Activated T-cell treated with anti-CD3 and anti-CD28 coated beads for 1 hour (primary cell): ENCODE measurements at places on chromosomes 2 and 18.

GRCh38 chr2:45450634-45451033, 160.4 kb downstream of the SRBD1 start:
- no peak for DNase-seq

DNA sequence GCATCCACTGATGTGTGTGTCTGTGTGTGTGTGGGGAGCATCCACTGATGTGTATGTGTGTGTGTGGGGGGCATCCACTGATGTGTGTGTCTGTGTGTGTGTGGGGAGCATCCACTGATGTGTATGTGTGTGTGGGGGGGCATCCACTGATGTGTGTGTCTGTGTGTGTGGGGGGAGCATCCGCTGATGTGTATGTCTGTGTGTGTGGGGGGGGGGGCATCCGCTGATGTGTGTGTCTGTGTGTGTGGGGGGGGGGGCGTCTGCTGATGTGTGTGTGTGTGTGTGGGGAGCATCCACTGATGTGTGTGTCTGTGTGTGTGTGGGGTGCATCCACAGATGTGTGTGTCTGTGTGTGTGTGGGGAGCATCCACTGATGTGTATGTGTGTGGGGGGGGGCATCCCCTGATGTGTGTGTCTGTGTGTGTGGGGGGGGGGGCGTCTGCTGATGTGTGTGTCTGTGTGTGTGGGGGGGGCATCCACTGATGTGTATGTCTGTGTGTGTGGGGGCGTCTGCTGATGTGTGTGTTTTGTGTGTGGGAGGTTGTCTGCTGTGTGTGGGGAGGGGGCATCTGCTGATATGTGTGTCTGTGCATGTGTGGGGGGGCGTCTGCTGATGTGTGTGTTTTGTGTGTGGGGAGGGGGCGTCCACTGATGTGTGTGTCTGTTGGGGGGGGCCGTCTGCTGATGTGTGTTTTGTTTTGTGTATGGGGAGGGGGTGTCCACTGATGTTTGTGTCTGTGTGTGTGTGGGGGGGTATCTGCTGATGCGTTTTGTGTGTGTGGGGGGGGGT, 125.9 kb downstream of the NFATC1 start:
- DNase-seq = no peak

DNA sequence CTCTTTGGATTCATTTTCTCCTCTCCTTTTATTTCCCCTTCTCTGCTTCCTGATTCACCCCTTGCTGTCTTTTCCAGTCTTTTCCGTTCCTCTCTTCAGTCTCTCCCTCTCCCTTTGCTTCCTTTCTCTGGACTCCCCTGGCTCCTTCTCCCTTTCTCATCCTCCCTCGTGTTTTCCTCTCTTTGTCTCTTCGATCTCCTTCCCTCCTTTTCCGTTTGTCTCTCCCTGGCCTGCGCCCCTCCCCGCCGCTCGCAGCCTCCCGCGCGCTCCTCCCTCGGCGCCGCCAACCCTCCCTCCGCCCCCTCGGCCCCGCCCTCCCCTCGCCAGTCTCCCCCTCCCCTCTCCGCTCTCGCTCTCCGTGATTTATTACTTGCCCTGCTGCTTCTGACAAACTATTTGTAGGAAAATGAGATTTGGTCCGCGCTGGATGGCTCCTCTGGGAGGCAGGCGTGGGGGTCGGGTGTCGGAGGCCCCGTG, 46.0 kb upstream of the PAX8 start:
- DNase-seq = peak; percentile 33

- DNase-seq = no peak
Measured at GRCh38 chr18:8989855-8990254, 112.6 kb upstream of the NDUFV2 start.

GRCh38 chr2:46118656-46119371, 178.4 kb upstream of the EPAS1 start:
- DNase-seq = no peak

GRCh38 chr2:235303499-235304291, 190.1 kb upstream of the AGAP1 start:
- DNase-seq = no peak

DNA sequence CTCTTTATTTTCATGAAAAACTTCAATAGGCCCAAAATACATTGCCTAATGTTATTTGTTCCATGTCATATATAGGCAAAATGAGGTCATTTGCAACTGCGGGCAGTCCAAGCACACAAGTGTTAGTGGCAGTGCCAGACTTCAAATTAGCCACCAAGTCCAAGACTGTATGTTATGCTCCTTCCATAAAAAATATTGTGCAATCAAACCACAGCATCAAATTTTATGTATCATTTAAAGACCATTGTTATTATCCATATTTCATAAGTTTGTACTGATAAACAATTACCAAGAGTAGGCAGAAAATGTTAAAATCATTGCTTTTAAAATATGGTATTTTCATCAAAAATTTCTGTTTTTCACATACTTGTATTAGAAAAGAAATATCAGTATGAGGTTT, 54.1 kb downstream of the XIRP2 start:
- no peak for DNase-seq

- peak; percentile 86 for DNase-seq
Measured at GRCh38 chr2:231056453-231057416, at the start of gene PSMD1. TSS of gene PSMD1 (plus strand) at chr2:231056867. CDS start at chr2:231057026, 159 bp downstream.

- no peak for DNase-seq
Measured at GRCh38 chr18:57003342-57003741, 143.5 kb upstream of the BOD1L2 start.

- DNase-seq = no peak
Measured at GRCh38 chr2:128026448-128027277, 1.2 kb downstream of the SAP130 start.

DNA sequence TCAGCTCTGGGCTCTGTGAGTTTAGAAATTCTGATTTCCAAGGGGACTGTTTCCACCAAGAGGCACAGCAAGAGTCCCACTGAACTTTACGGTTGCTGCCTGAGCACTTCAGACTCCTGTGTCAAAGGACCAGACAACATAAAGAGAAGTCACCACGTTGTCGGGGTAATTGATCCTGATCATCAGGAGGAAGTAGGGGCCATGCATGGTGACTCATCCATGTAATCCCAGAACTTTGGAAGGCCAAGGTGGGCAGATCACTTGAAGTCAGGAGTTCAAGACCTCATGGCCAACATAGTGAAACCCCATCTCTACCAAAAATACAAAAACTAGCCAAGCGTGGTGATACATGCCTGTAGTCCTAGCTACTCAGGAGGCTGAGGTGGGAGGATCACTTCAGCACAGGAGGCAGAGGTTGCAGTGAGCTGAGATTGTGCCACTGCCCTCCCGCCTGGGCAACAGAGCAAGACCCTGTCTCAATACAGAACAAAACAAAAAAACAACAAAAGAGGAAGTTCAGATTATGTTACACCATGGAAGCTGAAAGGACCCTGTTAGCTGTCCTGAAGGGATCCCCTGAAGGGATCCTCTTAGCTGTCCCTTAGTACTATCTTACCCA, 9.4 kb upstream of the ASXL2 start:
- no peak for DNase-seq

DNA sequence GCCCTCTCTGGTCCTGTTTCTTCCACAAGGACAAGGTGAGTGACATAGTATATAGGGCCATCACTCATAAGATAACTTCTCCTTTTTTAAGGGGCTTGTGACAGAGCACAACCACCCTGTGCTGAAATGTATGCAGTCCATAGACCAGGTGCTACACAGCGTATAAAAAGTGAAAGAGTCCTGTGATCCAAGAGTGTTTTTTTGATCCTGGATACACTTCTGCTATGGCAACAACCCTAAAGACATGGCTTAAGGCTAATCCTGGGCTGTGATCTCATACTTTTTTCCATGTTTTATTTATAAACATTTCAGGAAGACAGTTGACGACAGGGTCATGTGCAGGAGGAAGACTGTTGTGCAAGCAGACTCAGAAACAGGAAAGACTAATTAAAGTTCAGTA, 400.5 kb upstream of the TCF4 start:
- DNase-seq = no peak

GRCh38 chr2:217304582-217304981, 444.7 kb upstream of the TNP1 start:
- no peak for DNase-seq

DNA sequence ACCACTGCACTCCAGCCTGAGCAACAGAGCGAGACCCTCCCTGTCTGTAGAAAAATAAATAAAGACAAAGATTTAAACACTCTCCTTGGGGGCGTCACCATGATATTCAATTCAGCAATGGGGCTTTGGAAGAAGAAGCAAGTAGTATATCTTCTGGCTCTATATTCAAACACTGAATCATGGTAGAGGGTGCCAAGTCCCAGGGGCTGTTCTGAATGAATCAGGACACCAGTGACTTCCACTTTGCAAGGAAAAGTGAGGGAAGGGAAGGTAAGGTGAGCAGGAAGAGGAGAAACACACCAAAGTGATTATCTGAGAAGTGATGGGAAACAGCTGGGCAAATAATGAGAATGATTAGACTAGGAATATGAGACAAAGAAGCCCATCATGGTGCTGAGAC, 80.5 kb downstream of the AAK1 start:
- no peak for DNase-seq

GRCh38 chr2:238457927-238458324, 31.2 kb downstream of the ASB1 start:
- no peak for DNase-seq

DNA sequence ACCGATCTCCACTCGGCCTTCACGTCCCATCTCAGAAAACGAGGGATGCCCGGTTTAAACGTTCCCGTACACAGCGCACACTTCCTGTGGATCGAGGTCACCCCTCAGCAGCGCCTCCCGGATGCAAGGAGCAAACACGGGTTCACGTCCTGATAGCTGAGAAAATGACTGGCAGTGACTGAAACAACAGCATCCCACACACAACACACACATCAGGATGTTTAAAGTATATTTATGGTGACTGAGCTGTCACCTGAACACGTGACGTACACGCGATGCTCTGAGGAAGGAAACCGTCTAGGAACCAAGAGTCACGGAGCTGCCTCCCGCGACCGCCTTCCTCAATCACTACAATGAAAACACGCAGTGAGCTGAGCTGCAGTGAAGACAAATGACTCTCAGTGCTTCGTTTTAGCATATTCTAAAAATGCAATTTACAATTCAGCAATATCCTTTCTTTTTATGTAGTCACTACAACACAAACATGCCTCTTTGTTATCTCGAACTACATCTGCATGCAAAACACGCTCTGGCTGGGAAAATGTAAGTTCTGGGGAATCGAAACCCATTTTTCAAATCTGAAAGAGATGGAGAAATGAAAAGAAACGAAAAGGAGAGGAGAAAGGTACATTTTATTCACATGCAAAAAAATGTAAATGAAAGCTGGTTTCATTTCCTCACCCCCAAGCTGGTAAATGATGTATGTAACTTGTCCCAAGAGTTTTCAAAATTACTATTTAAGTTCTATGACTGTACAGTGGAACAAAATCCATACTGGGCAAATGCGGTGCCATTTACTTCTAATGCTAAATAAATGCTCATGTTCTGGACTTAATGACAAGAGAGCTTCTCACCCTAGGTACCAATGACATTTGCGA, 19.8 kb downstream of the HDAC4 start:
- DNase-seq = peak; percentile 49

GRCh38 chr2:58553522-58553921, 312.4 kb upstream of the FANCL start:
- DNase-seq = no peak

- no peak for DNase-seq
Measured at GRCh38 chr2:160022162-160022561, 40.3 kb downstream of the PLA2R1 start.

DNA sequence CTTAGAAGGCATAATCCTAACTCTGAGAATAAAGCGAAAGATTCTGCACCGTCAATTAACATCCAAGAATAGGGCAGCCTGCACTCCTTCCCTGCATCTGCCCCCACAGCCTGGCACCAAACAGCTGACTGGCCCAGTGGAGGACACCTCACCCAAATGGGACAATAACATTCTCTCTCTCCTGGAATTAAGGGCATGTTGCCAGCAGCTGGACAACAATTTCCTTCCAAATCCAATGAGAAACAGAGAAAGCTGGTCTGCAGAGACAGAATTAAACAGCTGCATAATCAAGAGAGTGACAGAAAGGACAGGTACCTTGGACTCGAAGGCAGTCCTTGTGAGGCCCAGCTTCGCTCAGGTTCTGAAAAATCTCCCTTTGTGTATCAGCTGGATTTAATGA, 15.0 kb downstream of the COX7A2L start:
- DNase-seq = no peak

DNA sequence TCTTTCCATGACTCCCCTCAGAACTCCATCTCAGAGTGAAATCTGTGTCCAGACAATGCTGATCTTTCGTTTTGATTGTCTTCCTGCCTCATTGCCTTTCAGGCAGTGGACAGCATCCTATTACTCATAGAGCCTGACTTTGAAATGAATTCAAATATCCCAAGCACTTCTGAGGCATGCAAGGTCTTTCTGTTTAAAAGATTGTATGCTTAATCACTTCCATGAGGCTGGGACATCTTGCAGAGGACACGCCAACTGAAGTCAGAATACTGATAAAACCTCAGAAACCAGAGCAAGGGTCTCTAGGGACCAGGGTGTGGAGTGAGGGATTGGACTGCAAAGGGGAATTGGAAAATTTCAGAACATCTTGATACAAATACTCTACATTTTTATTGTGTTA, 836.5 kb upstream of the ID2 start:
- DNase-seq = no peak

DNA sequence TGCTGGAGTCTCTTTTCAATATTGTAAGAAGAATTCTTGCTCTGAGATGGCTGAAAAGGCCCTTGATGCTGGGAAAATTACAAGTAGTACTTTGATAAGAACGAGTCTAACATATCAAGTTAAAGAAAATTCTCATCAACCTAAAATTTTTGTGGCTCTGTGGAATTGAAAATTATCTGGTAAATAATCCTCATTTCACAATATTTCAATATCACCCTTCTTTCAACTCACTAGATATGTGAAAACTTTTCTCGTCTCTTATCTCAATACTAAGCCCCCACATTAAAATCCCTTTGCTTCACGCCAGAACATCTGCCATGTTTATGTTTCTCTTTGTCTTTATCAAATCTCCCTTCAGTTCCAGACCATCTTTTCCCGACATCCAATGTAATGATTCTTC, 448.8 kb downstream of the ZNF516 start:
- DNase-seq = no peak

DNA sequence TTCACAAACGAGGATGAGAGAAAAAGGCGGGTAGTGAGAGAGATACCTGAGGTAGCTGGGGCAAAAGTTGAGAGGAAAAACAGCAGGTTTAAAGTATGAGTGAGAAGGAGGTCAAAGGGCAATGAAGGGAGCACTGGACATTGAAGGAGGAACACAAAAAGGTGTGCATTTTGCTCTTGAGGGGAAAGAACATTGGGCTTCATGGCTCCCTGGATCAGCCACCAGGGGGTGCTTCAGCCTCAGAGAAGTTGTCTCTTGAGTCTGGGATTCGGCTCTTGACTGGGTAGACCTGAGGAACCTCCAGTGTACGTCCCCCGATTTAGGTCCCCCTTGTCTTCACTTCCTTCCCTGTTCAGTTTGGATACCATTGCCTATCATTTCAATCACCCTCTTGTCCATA, 128.5 kb downstream of the RAPGEF4 start:
- DNase-seq = peak; percentile 27

DNA sequence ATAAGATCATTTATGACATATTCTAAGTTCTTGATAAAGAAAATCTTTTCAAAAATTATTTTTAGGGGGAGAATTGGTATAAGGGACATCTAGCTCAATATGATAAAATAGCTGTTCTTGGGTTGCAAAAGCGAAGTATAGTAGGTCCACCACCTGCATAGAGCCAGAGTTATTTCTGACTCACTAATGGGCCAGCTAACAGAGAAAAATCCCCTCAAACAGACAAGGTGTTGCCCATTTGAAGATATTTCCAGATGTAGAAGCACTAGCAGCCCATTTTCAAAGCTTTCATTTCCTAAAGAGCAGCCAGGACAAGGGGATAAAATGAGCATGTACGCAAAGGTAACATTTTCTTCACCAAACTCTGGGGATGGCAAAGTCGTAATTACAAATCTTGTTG, 165.7 kb upstream of the FN1 start:
- DNase-seq = no peak

- DNase-seq = no peak
Measured at GRCh38 chr2:133942398-133942797, 311.5 kb upstream of the MGAT5 start.
